ENCODE measurements at places on chromosomes 4 and X. TPM values are rescaled to one million over a fixed set of nuclear protein-coding genes. Genes with fewer than 3 reads are reported as not detected.

Gene GRIA2
- total RNA-seq = 0.14 TPM

Gene SMIM10
- 1.8 TPM for total RNA-seq

Gene REPS2
- 18.4 TPM for total RNA-seq

Gene RHOH
- 4.1 TPM for total RNA-seq

Gene NPY2R
- not detected for total RNA-seq

Gene CENPVL1
- total RNA-seq = not detected

Gene ADH1B
- total RNA-seq = 148 TPM

Gene PRKG2
- total RNA-seq = not detected

Gene MID2
- total RNA-seq = 76.6 TPM

Gene NEXMIF
- under 0.01 TPM for total RNA-seq

Gene USP11
- 45.3 TPM for total RNA-seq

Gene MAD2L1
- 3.4 TPM for total RNA-seq

GRCh38 chrX:40688929-40689328 lies 41.6 kb upstream of the CXorf38 start:
- H3K4me3 ChIP-seq = no peak overlapping the region
- no peak overlapping the region for H3K27ac ChIP-seq
- H3K27me3 ChIP-seq = no peaks in the 10 kb centered on the region
- H3K36me3 ChIP-seq = no peaks in the 10 kb centered on the region

DNA sequence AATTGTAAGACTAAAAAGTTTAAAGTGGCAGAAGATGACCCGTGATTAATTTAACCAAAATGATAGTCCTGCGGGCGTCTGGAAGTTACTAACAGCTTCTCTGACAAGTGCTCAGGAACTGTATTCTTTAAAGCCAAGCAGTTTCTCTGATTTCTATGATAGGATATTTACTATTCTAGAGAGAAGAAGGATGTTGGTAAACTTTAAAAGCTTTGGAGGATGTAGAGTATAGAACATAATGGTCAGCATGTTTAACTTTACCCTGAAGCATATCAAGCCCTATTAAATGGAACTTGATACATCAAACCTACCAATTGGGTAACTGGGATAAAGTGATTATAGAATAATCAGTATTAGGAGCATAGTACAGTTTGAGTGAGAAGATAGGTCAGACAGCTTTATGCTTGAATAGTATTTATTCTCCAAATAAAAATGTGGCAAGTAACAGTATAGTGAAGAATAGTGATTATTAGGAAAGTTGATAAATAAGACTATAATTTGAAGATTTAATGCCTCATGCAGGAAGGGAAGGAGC lies 1.8 kb downstream of the STIM2 start:
- H3K27ac ChIP-seq = peak overlapping the region; percentile 99
- H3K27me3 ChIP-seq = no peaks in the 10 kb centered on the region
- H3K4me3 ChIP-seq = no peak overlapping the region
- no peaks in the 10 kb centered on the region for H3K36me3 ChIP-seq
- DNase-seq = no peak

DNA sequence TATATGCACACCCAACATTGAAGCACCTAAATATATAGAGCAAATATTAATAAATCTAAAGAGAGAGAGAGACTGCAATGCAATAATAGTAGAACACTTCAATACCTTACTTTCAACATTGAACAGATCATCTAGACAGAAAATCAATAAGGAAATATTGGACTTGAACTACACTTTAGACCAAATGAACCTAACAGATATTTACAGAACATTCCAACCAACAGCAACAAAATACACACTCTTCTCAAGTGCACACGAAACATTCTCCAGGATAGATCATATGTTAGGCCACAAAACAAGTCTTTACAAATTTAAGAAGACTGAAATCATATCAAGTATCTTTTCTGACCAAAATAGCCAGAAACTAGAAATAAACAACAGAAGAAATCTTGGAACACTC lies 66.6 kb downstream of the CD99L2 start:
- no peak overlapping the region for H3K4me3 ChIP-seq
- DNase-seq = no peak
- H3K4me1 ChIP-seq = no peaks in the 10 kb centered on the region
- H3K27ac ChIP-seq = no peak overlapping the region
- H3K27me3 ChIP-seq = no peaks in the 10 kb centered on the region
- H3K36me3 ChIP-seq = no peaks in the 10 kb centered on the region

- H3K4me1 ChIP-seq = no peaks in the 10 kb centered on the region
- H3K4me3 ChIP-seq = no peak overlapping the region
- no peaks in the 10 kb centered on the region for H3K36me3 ChIP-seq
- no peak overlapping the region for H3K27ac ChIP-seq
These were observed 194.0 kb downstream of the PDGFRA start for GRCh38 chr4:54423066-54423465.

DNA sequence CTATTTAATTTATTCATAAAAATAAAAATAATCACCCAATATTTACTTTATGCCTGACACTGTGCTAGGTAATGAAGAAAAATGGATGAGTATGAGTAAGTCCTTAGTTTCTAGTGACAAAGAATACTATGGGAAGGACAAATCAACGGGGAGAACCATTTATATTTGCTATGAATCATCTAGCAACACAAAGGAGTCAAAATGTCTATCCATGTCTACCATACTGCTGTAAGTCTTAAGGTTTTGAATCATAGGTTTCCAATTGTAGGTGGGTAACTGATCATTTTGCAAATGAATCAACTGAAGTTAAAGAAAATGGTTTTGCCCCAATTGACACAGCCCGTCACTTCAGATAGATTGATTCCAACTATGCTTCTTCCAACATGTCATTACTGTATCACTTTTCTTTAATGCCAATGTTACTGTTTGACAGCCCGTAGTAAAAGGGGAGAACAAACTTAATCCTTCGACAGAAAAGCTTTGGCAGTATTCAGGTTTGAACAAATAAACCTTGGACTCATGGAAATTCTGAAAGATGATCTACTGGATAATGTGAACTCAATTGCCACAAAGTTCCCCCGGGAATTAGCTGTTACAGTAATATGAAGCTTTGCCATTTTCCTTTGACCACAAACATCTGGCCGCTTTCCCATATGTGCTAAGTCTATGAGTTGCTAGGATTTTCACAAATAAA lies 3.2 kb downstream of the TDO2 start:
- no peak overlapping the region for H3K4me3 ChIP-seq
- DNase-seq = no peak
- H3K36me3 ChIP-seq = no peaks in the 10 kb centered on the region
- no peak overlapping the region for H3K27ac ChIP-seq
- no peaks in the 10 kb centered on the region for H3K4me1 ChIP-seq

DNA sequence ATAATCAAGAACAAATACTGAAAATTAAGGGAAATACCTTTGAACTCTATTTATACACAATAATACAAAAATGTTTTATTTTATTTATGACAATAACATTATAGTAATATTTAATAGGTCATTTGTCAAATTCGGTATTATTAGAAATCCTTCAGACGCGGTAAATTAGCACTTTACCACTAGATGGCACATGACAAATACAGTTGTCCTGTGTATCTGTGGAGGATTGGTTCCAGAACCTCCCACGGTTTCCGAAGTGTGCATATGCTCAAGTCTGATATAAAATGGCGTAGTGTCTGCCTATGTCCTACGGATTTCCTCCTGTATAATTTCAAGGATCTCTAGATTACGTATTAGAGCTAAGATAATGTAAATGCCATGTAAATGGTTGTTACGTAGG lies 8.1 kb upstream of the LINC00632 start:
- no peak overlapping the region for H3K4me3 ChIP-seq
- H3K4me1 ChIP-seq = no peaks in the 10 kb centered on the region
- no peaks in the 10 kb centered on the region for H3K36me3 ChIP-seq
- no peak overlapping the region for H3K27ac ChIP-seq

DNA sequence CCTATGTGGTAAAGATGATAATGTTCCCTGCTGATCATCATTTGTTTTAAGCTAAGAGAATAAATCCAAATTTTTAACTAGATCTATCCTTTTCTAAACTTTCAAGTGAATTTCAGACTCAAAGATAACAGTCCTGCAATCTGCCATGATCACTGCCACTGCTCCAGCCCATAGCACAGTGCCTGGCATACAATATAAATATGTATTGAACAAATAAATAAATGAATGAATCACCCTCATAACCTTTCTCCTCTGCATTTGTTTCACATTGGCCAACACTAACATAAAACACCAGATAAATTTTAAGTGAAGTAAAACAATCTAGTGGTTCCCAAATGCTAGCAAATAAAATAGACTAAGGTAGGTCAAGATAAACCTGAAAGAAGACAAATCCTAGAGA lies 439.0 kb downstream of the GPM6A start:
- H3K4me3 ChIP-seq = no peak overlapping the region
- H3K4me1 ChIP-seq = no peaks in the 10 kb centered on the region
- H3K27ac ChIP-seq = no peak overlapping the region
- no peaks in the 10 kb centered on the region for H3K36me3 ChIP-seq
- no peaks in the 10 kb centered on the region for H3K27me3 ChIP-seq

DNA sequence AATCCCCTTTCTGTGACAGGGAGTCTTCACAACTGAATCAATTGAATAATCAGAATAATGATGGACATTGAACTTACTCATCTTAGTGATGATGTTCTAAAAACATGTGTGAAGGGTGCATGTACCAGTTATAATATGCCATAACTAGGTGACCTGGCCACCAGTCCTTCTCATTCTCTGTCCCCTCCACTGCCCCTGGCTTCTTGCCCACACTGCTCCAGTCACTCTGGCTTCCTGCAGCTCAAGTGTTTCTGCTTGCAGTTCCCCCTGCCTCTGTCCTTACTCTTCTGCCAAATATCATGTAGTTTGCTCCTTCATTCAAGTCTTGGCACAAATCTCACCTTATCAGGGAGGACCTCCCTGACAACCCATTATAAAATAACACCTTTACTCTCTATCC lies 168.1 kb upstream of the SLC7A11 start:
- DNase-seq = no peak
- no peak overlapping the region for H3K27ac ChIP-seq
- H3K36me3 ChIP-seq = no peaks in the 10 kb centered on the region
- no peaks in the 10 kb centered on the region for H3K4me1 ChIP-seq
- H3K4me3 ChIP-seq = no peak overlapping the region

- peak overlapping the region; percentile 64 for H3K4me3 ChIP-seq
- DNase-seq = peak; percentile 59
- H3K36me3 ChIP-seq = no peaks in the 10 kb centered on the region
These were observed 1.3 kb upstream of the FHIP1A start for GRCh38 chr4:151407466-151408379.

DNA sequence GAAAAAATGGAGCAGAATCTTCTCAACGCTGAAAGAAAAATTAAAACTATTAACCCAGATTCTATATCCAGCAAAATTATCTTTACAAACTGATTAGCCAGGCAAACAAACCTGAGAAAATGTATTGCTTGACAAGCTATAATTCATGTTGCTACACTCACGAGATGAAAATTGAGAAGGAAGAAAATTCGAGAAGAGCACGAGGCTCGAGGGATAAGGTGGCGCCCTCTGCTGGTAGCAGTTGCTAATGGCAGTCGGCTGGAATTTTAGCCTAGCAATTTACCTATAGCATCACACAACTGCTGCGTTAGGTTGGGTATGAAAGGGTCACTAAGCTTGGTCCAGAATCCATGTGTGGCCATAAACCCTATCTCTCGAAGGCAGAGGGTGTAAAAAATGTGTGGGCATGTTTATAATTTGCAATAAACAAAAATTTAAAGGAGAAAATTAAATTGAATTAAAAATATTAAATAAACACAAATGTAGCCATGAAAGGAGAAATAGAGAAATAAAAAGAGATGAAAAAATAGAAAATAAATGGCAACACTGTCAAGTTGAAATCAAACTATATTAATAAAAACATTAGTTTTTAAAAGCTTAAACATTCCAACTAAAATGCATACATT lies 126.6 kb downstream of the PPP4R3C start:
- H3K4me3 ChIP-seq = no peak overlapping the region
- DNase-seq = peak; percentile 42
- H3K27ac ChIP-seq = no peak overlapping the region
- no peaks in the 10 kb centered on the region for H3K36me3 ChIP-seq
- H3K4me1 ChIP-seq = no peaks in the 10 kb centered on the region

- H3K4me1 ChIP-seq = no peaks in the 10 kb centered on the region
- H3K27ac ChIP-seq = no peak overlapping the region
- no peak for DNase-seq
- H3K36me3 ChIP-seq = peaks cover 6% of the 10 kb centered on the region
- no peaks in the 10 kb centered on the region for H3K27me3 ChIP-seq
- H3K4me3 ChIP-seq = no peak overlapping the region
These were observed 126.7 kb downstream of the DHRSX start for GRCh38 chrX:2374086-2374485.

DNA sequence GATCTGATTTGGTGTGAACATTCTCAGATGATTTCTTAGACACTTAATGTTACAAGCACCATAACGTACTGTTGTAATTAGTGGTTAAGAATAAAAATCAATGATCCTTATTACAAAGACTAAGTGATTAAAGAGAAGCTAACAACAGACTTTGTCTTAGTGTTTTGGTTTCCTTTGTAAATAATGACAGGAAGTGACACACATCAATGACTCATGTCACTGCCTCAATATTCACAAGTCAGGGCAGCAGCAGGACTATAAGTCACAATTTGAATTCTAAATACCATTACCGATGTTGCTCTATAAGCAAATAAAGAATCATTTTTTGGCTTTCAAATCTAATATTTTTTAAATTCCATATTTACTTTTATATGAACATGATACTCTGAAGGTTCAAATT lies 115.8 kb upstream of the FAT4 start:
- H3K36me3 ChIP-seq = no peaks in the 10 kb centered on the region
- H3K27ac ChIP-seq = no peak overlapping the region
- no peaks in the 10 kb centered on the region for H3K27me3 ChIP-seq

- H3K27ac ChIP-seq = no peak overlapping the region
- H3K4me3 ChIP-seq = no peak overlapping the region
- H3K36me3 ChIP-seq = no peaks in the 10 kb centered on the region
These were observed 2.6 kb downstream of the PLP1 start for GRCh38 chrX:103779141-103779789.

- no peaks in the 10 kb centered on the region for H3K27me3 ChIP-seq
- no peak for DNase-seq
- no peaks in the 10 kb centered on the region for H3K36me3 ChIP-seq
These were observed 10.5 kb downstream of the SEPTIN11 start for GRCh38 chr4:76960014-76960413.

DNA sequence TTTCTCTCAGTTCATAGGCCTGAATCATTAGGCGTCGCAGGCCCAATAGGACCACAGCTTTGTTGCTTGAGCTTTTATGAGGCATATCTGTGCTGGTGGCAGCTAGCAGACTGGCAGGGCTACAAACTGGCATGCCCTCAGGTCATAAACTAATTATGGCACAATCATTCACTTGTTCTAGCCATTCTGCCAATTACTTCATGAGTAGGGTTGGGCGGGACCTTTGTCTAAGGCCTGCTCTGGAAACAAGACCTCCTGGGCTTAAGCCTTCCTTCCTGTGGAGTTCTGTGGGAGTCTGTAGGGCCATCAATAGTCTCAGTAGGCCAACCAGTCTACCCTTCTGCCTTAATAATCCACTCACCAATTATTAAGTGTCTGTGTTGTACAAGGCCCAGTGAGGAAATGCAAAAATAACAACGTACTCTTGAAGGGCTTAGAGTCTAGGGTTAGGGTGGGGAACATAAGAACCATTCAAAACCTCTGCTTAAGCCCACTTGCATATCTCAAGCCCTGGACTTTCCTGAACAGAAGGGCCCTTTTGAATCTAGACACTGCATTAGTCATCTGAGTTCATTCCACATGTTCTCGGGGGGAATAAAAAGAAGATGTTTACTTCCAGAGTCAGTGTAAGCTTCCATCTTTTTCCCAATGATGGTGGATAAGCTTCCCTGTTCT lies 44.5 kb downstream of the SHROOM4 start:
- no peaks in the 10 kb centered on the region for H3K4me1 ChIP-seq
- DNase-seq = peak; percentile 72
- H3K36me3 ChIP-seq = no peaks in the 10 kb centered on the region
- no peak overlapping the region for H3K4me3 ChIP-seq
- H3K27ac ChIP-seq = peak overlapping the region; percentile 75
- H3K27me3 ChIP-seq = no peaks in the 10 kb centered on the region

- H3K27me3 ChIP-seq = no peaks in the 10 kb centered on the region
- DNase-seq = peak; percentile 38
- no peaks in the 10 kb centered on the region for H3K4me1 ChIP-seq
- H3K27ac ChIP-seq = peak overlapping the region; percentile 4
- no peaks in the 10 kb centered on the region for H3K36me3 ChIP-seq
These were observed 63.2 kb downstream of the CLDN22 start for GRCh38 chr4:183256756-183257385.
